CD14-positive monocyte (primary cell): ENCODE measurements at places on chromosomes 11 and 22. TPM values are rescaled to one million over a fixed set of nuclear protein-coding genes. Genes with fewer than 3 reads are reported as not detected.
A peak's percentile ranks its signal among the peaks of the same experiment; 100 is the strongest.

DNA sequence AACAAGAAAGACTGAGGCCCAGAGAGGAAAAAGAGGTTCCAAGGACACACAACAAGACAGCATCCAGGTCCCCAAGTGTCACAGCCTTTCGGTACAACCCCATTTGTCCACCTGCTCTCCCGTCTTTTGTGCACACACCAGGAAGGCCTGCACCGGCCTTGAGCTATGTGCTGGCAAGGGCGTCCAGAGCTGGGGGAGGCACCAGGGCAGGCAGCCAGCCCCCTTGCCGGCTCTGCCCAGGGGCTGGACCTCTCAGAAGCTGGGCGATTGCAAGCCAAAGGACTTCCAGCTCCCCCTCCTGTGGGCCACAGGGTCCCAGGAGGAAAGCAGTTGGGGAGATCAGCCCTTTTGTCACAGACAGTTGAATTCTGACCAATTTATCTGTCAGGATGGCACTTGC is 210.5 kb downstream of the MN1 start:
- no peaks in the 10 kb centered on the region for H3K27me3 ChIP-seq
- no peak overlapping the region for H3K27ac ChIP-seq
- no peaks in the 10 kb centered on the region for H3K4me1 ChIP-seq
- no peaks in the 10 kb centered on the region for H3K36me3 ChIP-seq
- DNase-seq, result no peak
- H3K4me3 ChIP-seq, result no peak overlapping the region

- no peak for DNase-seq
- no peak overlapping the region for H3K4me3 ChIP-seq
- no peaks in the 10 kb centered on the region for H3K4me1 ChIP-seq
- no peak overlapping the region for H3K27ac ChIP-seq
- H3K36me3 ChIP-seq, result no peaks in the 10 kb centered on the region
Observed at GRCh38 chr22:35938226-35938625, 90.4 kb downstream of the RBFOX2 start.

GRCh38 chr11:13784855-13785254 is 116.4 kb downstream of the FAR1 start:
- H3K27me3 ChIP-seq, result no peaks in the 10 kb centered on the region
- H3K4me3 ChIP-seq, result no peak overlapping the region
- H3K27ac ChIP-seq, result no peak overlapping the region
- no peak for DNase-seq
- no peaks in the 10 kb centered on the region for H3K4me1 ChIP-seq
- H3K36me3 ChIP-seq, result no peaks in the 10 kb centered on the region

DNA sequence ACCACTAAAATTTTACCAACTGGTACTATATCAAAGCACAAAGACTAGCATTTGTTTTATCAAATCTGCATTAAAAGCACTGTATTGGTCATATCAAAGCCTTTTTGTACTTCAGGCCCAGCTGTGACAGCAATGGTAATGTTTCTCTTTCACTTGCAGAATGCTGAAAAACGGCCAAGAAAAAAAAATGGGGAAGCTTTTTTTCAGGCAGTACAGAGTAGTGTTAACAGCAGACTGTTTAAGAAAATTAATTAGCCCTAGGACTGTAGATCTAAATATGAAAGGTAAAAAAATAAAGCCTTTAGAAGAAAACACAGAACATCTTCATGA is 33.3 kb downstream of the DENND5A start:
- H3K36me3 ChIP-seq, result no peaks in the 10 kb centered on the region
- peak overlapping the region; percentile 59 for H3K4me3 ChIP-seq
- peak; percentile 51 for DNase-seq
- peaks cover 39% of the 10 kb centered on the region for H3K4me1 ChIP-seq

SLC22A12 gene
- not detected for polyA plus RNA-seq

DNA sequence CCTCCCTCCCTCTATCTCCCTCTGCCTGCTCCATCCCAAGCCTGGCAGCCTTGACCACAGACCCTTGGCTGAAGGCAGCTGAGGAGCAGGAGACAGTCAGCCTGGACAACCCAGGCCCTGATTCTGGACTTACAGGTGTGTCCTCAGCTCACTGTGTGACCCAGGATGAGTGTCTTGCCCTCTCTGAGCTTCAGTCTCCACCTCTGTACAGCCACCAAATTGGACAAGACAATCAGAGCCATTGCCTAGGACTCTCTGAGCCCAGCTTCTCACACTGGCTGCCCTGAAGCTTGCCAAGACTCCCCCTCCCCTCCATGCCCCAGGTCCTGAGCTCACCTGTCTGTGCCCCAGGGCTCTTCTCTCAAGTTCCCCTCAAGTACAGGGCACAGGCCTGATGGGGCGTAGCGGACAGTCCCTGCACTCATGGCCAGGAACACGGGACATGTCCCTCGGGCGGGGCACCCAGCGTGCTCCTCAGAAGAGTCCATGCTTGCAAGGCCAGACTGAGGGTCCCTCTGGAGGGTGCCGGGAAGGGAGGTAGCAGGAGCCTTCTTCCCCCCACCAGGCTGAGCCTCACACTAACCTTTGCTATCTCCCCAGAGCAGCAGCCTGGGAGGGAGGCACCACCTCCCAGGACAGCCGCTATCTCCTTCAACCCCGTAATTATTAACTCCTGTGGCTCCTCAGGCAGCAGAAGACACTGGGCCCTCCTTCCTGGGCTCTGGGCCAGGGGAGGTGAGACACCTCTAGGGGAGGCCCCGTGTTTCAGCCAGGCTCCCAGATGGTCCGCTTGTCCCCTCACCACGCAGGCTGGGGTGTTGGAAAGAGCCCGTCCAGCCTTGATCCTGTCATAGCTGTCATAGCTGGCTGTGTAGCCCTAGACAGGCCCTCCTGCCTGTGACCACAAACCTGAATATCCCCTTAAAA is 2.6 kb upstream of the RAB3IL1 start:
- H3K36me3 ChIP-seq, result no peaks in the 10 kb centered on the region
- H3K4me3 ChIP-seq, result no peak overlapping the region
- no peak for DNase-seq

UBQLNL gene
- not detected for polyA plus RNA-seq

GRCh38 chr11:61333550-61334433 is 764 bp downstream of the TKFC start:
- H3K4me1 ChIP-seq, result peaks cover 28% of the 10 kb centered on the region
- H3K27me3 ChIP-seq, result no peaks in the 10 kb centered on the region
- peaks cover 15% of the 10 kb centered on the region for H3K36me3 ChIP-seq
- H3K4me3 ChIP-seq, result peak overlapping the region; percentile 67
- no peak for DNase-seq

GRCh38 chr11:125370561-125371389 is 125.3 kb downstream of the FEZ1 start:
- H3K27me3 ChIP-seq, result peaks cover 39% of the 10 kb centered on the region
- no peaks in the 10 kb centered on the region for H3K36me3 ChIP-seq
- no peak overlapping the region for H3K27ac ChIP-seq
- DNase-seq, result no peak
- H3K4me3 ChIP-seq, result no peak overlapping the region

GRCh38 chr11:20027556-20028013 is 132.7 kb downstream of the DBX1 start:
- H3K4me3 ChIP-seq, result no peak overlapping the region
- no peak overlapping the region for H3K27ac ChIP-seq
- H3K36me3 ChIP-seq, result no peaks in the 10 kb centered on the region
- no peaks in the 10 kb centered on the region for H3K27me3 ChIP-seq
- DNase-seq, result no peak
